Activated naive CD8-positive, alpha-beta T cell treated with anti-CD3 and anti-CD28 coated beads, Interleukin-2, amount 10 ng/mL, durations not matched to agents 7 days and 5 days (primary cell): ENCODE measurements at places on chromosomes 2 and 18. TPM values are rescaled to one million over a fixed set of nuclear protein-coding genes. Genes with fewer than 3 reads are reported as not detected.

SLC9A2 gene
- total RNA-seq: not detected

ZSWIM2 gene
- total RNA-seq: not detected

EPAS1 gene
- total RNA-seq: 11.7 TPM

NEU2 gene
- not detected for total RNA-seq

KLHL41 gene
- total RNA-seq: 0.17 TPM

ACOXL gene
- not detected for total RNA-seq

DNA sequence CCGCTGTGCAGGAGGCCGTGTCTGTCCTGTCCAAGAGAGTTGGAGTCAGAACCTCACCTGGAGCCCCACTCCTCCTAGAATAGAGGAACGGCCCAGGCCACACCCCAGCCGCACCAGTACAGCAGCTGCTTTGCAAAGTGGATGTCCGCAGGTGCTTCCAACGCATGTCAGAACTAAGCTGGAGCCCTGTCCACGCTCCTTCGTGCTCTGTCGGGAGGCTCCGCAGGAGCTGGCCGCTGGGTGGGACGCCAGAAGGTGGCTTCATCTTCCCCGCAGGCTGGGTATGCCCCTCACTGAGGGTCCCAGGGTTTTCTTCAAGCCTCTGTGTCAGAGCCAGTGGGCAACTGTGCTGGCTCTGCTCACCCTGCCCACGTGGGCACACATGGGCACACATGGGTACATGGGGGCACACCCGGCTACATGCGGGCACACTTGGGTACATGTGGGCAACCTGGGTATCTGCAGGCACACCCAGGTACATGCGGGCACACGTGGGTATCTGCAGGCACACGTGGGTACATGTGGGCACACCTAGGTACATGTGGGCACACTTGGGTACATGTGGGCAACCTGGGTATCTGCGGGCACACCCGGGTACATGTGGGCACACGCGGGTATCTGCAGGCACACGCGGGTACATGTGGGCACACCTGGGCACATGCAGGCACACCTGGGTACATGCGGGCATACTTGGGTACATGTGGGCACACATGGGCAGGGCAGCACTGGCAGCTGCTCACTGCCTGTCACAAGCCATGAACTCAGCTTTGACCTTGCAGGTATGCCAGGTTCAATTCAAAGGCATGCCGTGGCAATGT is 67.1 kb upstream of the CTDP1 start:
- peak; percentile 12 for DNase-seq

DNA sequence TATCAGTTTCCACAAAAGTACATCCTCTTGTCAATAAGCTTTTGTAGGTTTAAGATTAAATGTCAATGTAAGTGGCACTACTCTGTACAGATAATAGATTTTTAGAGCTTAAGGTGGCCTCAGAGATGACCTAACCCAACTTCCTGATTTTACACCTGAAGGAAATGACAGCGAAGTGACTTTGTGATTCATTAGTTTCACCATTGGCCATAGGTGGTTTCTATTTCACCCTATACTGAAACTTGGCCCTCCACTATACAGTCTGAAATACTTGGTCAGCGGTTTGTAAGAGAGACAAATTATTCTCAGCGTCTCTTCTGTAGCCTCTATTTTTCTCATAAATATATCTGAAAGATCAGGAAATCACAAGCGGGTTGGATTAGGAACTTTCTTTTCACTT is 330.4 kb upstream of the FAM98A start:
- DNase-seq: no peak

DNA sequence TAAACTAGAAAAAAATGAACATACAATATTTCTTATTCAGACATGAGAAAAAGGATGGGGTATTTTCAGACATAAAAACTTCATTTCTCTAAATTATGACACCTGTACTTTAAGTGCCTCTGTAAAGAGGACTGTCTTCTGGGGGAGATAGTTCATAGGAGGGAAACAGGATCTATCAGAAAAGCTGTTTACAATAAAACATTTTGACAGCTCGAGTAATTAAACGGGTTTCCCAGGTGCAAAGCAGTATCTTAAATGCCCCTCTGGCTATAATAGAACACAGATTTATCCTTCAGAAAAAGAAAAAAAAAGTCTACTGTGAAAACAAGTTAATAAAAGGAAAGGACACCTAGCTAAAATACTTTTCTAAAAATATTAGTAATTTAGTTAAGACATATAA is 311.4 kb upstream of the UBE2E3 start:
- DNase-seq: no peak

- no peak for DNase-seq
These were observed 33.1 kb downstream of the EVA1A start for GRCh38 chr2:75527676-75528075.

GRCh38 chr2:70514612-70515055 is 39.0 kb downstream of the TGFA start:
- DNase-seq: no peak

- no peak for DNase-seq
These were observed 16.4 kb downstream of the SLC16A14 start for GRCh38 chr2:230052299-230052698.

GRCh38 chr2:215832791-215833190 is 180.6 kb downstream of the MREG start:
- DNase-seq: no peak

- DNase-seq: peak; percentile 37
These were observed 151.3 kb downstream of the NEDD4L start for GRCh38 chr18:58195278-58195765.

- DNase-seq: no peak
These were observed 67.7 kb downstream of the TWIST2 start for GRCh38 chr2:238915596-238915995.

GRCh38 chr2:60907329-60907728 is 26.0 kb downstream of the REL start:
- DNase-seq: no peak

DNA sequence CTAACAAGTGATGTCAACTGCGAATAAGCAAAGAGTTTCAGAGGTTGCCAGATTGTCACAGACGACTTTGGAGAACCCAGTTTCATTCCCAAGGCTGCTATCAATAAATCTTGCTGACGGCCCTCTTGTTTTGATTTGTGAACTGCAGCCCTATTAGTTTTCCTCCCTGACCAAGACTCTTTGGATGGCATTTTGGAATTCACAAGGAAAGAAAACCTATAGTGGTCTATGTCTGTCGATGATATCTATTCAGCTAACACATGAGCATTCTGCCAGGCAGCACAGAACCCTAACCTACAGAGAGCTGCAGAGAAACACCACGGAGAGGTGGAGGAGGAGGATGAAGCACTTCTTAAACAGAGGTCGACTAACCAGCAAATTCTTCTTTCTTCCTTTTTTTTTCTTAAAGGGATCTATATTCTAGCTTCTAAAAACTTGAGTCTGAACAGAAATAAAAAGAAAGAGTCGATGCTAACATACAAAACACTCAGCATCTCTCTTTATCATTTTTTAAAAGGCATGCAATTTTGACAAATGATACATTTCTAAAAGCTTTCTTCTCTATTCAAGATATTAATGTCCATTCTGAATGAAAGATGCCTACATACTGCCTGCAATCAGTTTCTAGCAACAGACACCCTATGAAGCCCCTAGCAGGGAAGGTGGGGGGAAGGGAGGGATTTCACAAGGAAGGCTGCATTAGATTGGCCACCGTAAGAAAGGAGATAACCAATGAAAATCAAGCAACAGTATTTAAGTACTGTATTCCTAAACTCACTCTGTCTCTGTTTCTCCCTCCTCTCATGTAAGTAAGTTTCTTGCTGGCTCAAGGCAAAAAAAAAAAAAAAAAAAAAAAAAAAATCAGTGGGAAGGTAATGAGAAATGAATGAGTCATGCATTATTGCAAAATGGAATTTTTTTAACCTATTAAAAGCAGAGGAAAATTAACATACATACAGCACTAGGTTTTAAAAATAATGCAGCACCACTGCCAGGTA is 83.0 kb upstream of the CHRNA1 start:
- DNase-seq: no peak

DNA sequence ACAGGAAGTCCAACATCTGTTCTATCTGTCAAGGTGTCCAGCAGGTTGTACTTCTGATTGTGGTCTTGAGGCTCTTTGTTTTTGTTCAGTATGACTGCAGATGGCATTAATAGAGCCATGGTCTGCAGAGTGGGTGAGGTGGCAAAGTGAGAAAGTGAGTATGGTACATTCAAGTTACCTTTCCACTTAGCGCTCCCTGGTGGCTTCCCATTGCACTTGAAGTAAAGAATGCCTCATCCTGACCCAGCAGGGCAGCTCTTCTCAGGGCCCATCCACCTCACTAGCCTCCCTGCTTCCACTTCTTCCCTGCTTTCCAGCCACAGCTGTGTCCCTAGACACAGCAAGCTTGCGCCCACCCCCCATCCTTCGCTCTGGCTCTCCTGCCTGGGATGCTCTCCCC is 148.0 kb upstream of the ALPP start:
- no peak for DNase-seq

- DNase-seq: no peak
These were observed 460.5 kb downstream of the DSC3 start for GRCh38 chr18:30582078-30582477.

DNA sequence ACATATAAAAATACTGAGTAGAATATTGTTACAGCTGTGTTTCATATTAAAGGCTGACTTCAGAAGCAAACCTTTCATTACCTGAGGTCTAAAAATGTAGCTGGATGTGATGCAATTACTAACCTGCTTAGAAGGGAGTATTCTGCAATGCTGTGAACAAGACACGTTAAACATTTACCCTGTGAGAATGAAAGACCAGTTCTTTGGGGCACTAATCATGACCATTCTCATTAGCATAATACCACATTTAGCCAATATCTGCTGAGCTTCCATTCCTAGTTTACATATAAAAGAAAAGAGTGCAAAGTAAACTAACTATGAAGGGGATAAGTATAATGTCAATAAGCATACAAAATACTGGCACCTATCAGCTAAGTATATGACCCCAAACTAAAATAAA is 784.0 kb upstream of the KLHL29 start:
- DNase-seq: no peak
